Omental fat pad (tissue), 4 donors: ENCODE measurements at places on chromosomes 1 and 21.

- DNase-seq, result no peak
Observed at GRCh38 chr1:119298687-119299303, 69.8 kb upstream of the HAO2 start.

DNA sequence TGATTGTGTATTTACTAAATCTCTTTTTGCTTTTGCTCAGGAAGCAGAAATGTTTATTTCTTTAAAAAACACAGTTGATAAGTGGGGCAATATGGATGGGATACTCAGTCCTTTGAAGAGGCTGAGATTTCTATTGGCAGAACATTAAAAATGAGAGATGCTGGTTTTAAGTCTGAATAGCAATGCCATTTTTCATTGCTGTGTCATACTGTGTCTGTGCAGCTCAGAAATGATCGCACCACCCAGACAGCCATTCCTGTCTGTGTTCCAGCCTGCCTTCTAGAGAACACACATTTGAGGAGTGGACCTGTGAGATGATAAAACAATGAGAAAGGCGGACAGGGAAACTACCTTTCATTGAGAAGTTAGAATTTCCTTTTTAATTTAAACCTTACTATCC, 231.2 kb upstream of the USP24 start:
- DNase-seq, result no peak

DNA sequence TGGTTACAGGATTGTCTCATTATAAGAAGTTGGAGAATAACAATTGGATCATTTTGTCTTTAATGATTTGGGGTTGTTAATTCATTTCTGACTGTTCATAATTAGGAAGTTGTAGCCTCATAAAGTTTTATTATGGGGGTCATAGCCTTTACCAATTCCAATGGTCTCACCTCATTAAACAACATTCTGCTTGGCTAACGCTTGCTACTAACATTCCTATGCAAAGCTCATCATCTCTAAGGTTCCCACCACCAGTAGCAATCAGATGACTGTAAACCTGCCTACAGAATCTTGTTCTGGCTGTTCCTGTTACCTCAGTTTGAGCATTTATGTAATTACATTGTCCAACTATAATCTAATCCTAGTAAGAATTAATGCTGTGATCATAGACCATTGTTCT, 60.2 kb downstream of the ODF2L start:
- DNase-seq, result no peak

DNA sequence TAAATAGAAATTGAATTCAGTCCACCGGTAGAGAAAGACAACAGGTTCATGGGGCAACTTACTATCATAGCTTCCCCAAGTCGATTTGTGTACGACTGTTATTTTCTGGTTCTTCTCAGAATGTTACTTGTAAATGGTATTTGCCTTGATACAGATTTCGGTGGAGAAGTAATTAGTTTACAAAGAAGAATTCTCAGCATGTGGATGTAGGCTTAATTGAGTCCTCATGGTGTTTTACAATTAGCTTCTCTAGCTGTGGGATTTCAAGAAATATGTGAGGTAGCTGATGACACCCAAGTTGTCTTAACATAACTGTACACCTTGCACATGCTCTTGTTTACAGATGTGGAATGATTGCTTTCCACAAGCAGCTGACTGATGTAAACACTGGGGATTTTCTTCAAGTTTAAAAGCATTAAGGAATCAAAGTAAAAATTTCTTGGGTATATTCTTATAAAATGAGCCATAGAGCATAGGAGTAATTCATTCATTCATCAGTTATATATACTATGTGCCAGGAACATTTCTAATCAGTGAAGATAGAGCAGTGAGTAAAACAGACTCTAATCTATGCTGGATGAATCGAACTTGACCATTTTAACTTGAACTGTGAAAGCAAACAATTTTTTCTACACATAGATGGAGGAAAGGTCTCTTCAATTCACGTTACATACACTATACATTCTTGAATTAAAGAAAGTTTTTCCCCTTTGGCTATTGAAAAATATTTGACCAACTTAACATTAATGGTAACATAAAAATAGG, 1.4 kb downstream of the MACO1 start:
- DNase-seq, result no peak

DNA sequence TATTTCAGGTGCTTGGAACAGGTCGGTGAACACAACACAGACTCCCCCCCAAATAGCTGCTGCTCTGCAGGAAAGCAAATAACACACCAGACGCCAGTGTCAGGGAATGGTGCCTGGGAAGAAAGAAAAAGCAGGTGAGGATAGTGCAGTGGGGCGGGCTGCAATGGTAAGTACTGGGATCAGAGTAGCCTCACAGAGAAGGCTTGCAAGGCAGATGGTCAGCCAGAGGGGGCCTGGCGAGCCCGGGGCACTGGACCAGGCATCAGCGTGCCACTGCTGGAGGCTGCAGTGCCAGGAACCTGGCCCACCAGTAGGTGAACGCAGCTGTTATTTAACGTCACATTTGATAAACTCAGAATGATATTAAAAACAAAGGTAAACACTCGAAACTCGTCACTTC, 60.0 kb downstream of the POFUT2 start:
- DNase-seq, result no peak

DNA sequence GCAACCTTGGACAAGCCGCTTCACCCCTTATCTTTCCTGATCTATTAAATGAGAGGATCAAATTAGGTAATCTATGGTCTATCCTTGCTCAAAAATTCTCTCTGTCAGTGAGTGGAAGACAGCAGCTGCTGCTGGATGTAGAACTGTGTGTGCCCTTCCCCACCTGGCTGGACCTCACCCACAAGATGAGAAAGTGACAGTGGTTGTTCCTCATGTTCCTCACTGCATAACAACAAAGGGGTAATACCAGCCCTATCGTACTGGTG, 16.9 kb downstream of the SSR2 start:
- DNase-seq, result no peak

DNA sequence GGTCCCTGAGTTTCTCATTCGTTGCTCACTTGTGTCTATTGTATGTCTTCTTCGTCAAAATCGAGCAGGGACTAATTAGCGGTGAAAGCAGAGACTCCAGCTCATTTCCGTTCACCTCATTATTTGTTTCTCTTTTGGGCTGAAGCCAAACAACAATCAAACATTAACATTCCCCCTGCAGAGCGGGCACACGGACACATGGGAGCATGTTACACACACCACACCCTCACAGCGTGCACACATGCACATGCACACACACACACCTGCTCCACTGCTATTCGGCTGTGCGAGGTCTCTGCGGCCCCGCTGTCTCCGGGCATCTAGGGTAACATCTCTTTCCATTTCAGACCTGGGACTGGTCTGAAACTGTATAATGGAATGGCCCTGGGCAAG, 58.5 kb upstream of the LRRC8D start:
- no peak for DNase-seq

GRCh38 chr1:220808345-220809186, 21.9 kb downstream of the MTARC1 start:
- no peak for DNase-seq

DNA sequence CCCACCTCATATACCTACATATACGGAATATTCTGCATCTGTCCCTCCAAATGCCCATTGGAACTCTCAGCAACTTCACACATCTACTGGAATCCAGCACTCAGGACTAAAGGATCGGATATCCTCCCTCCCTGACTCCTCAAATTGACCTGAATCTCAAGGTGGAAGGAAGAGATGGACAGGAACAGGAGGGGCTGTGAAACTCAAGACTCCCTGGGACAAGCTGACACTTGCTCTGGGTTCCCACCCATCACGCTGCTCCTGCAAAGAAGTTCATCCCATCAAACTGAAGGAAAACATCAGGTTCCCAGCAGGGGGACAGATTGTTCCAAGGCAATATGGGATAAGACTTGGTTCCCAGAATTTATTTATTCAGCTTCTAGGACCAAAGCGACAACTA, 30.3 kb upstream of the TIAM1 start:
- DNase-seq, result no peak

DNA sequence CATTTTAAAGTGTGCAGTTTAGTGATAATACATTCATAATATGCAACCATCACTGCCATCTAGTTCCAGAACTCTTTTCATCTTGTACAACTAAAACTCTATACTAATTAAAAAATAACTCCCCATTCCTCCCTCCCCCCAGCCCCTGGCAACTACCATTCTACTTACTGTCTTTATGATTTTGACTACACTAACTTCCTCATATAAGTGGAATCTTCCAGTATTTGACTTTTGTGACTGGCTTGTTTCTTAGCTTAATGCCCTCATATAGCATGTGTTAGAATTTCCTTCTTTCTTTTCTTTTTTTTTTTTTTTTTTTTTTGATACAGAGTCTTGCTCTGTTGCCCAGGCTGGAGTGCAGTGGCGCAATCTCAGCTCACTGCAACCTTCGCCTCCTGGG, 1.4 kb upstream of the NVL start:
- DNase-seq, result no peak
